EL (cell line): ENCODE measurements at places on chromosomes 1 and 21.
A peak's percentile ranks its signal among the peaks of the same experiment; 100 is the strongest.

GRCh38 chr1:38783640-38784229 is 75.8 kb downstream of the RRAGC start:
- no peak for DNase-seq

GRCh38 chr1:245552331-245552730 is 397.5 kb downstream of the KIF26B start:
- DNase-seq, result no peak

- no peak for DNase-seq
Measured at GRCh38 chr1:59317343-59317742, 20.4 kb downstream of the FGGY start.

DNA sequence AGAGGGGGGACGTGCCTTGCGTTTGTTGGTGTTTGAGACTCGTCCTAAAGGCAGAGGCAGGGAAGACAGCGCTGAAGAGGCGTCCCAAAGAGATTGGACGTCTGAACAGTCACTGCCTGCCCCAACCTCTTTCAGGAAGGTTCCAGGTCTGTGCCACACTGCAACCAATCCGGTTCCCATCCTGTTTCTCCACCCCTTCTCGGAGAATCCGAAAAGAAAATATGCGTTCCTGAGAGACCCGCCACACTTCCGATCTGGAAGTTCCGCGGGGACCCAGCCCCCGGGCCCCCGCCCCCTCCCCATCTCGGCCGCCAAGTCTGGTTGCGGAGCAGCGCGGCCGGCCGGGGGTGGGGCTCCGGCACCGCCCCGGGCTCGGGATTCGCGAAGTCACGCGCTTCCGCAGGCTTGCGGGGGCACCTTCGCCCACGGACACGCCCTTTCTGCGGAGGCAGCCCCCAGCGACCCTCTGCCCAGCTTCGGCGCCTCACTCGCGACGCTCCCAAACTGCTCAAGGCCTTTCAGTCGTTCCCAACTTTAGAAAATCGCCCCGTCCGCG is 124.5 kb upstream of the DPYD start:
- DNase-seq, result peak; percentile 47

DNA sequence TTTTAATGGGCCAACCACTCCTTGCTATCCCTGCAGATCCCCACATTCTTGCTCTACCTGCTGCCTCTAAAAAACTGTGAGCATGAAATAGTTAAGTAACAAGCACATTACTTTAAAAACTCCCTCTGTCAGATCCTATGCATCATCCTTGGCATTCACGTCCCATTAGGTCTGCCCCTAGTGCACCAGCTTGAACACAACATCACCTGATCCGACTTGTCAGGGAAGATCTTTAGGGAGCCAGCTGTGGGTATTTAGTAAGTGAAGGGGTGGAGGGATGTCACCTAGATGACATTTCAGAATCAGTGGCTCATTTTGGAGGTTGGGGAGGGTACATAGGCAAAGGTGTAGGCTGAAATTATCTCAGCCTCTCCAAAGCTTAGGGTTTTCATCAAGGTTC is 33.5 kb downstream of the RXRG start:
- no peak for DNase-seq

- no peak for DNase-seq
Measured at GRCh38 chr1:16117936-16118335, 37.9 kb downstream of the EPHA2 start.

GRCh38 chr1:47438165-47439016 is 547 bp downstream of the FOXD2 start:
- DNase-seq, result no peak
